Naive thymus-derived CD8-positive, alpha-beta T cell (primary cell): ENCODE measurements at places on chromosomes 5 and 9. TPM values are rescaled to one million over a fixed set of nuclear protein-coding genes. Genes with fewer than 3 reads are reported as not detected.

BNC2 gene
- not detected for polyA plus RNA-seq

DNA sequence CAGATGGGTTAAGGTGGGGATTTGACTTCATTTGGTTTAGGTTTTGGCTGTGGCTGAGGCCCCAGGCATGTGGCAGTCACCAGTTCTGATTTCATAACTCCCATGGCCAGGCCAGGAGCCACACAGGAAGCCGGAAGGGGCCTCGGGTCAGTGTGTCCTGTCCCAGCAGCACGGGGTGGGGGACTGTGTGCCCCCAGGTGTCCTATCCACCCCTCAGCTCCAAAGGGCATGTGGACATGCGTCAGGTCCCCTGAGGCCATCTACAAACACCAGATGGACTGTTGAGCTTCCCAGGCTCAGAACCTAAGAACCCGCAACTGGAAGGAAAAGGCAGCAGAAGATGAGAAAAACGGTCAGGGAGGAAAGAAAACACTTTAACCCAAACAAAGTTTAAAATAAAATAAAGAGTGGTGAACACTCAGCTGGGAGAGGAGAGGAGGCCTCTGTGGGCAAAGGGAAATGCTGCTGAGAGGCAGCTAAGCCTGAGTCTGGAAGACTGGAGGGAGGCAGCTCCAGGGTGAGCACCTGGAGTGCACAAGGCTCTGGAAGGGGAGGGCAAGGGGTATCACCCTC is 260.8 kb downstream of the AUH start:
- peaks cover 28% of the 10 kb centered on the region for H3K4me1 ChIP-seq
- H3K27me3 ChIP-seq: peaks cover 6% of the 10 kb centered on the region
- H3K27ac ChIP-seq: no peak overlapping the region
- H3K4me3 ChIP-seq: peak overlapping the region; percentile 63
- H3K36me3 ChIP-seq: peaks cover 2% of the 10 kb centered on the region

MSH3 gene
- 12.5 TPM for polyA plus RNA-seq

DNA sequence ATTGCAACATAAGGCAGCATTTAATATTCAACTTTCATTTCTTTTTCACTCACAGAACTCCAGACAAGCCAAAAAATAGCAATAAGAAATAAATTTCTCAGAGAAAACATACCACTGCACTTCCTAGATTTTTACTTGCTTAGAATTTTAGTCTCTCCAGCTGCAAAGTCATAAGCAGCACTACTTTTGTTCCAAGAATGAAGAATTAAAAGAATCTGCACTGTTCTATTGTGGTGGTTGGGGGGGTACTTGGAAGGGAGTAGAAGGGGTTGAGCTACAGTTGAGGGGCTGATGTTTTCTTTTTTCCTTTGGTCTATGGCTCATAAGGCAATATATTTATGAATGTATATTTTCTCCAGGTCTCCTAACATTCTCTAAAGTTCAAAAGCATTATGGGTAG is 144.5 kb downstream of the KIAA0825 start:
- peaks cover 5% of the 10 kb centered on the region for H3K36me3 ChIP-seq
- H3K4me1 ChIP-seq: no peaks in the 10 kb centered on the region
- H3K27ac ChIP-seq: no peak overlapping the region
- H3K4me3 ChIP-seq: no peak overlapping the region
- no peaks in the 10 kb centered on the region for H3K27me3 ChIP-seq
- DNase-seq: no peak

- no peaks in the 10 kb centered on the region for H3K36me3 ChIP-seq
- no peak for DNase-seq
- no peaks in the 10 kb centered on the region for H3K27me3 ChIP-seq
- H3K4me3 ChIP-seq: no peak overlapping the region
- no peaks in the 10 kb centered on the region for H3K4me1 ChIP-seq
- H3K27ac ChIP-seq: no peak overlapping the region
Measured at GRCh38 chr5:164672931-164673694, 1167.7 kb downstream of the MAT2B start.

DNA sequence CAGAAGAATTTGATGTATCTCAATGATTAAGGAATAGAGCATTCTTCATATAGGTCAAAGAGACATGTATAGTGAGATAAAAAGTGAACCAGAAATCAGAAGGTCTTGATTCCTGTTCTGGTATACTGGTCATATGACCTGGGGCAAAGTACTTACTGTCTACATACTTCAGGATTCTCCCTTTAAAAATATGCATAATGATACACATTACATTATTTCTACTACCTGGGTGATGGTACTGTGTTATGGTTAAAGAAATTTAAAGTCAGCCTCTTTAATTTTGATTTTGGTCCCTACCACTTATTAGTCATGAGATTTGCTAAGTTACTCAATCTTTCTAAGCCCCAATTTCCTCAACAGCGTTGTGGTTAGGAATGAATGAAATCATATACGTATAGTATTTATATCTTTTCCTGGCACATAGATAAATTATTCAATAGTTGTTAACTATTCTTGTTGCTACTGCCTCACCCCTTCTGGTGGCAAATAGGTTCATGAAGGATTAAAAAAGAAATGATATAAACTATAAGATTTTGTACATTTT is 984.1 kb downstream of the TLE4 start:
- H3K27ac ChIP-seq: no peak overlapping the region
- H3K4me3 ChIP-seq: no peak overlapping the region
- DNase-seq: no peak

SLC6A3 gene
- not detected for polyA plus RNA-seq

DNA sequence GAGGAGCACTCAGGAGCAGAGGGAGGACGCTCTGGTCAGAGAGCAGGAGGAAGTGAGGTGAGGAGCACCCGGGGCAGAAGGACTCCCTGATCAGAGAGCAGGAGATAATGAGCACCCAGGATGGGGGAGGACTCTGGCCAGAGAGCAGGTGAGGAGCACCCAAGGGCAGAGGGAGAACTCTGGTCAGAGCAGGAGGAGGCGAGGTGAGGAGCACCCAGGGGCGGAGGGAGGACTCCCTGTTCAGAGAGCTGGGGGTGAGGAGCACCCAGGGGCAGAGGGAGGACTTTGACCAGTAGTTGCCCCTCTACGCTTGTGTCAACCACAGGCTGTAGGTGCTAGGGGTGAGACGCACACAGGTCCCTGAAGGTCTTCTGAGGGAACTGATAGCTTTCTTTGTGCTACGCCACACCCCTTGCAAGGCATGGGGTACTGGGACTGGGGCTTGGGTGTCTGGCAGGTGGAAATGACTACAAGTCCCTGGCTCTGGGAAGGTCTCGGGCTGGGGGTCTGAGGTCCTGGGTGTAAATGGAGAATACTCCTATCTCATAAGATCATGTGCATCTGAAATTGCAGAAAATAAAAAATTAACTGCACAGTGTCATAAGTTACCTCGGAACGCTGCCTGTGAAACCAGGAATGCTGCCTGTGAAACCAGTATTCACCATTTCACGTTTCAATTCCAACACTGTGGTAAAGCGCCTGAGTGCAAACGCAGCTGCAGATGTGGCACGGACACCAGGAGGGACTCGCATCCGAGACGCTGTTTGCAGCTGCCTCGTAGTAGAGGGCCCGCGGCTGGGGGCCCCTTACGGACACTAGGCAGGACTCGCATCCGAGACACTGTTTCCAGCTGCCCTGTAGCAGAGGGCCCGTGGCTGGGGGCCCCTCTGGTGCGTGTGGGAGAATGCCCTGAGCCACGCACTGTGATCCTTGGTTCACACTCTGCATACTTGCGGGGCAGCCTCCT is 27.0 kb upstream of the SLC6A3 start:
- no peak overlapping the region for H3K4me3 ChIP-seq
- peak overlapping the region; percentile 83 for H3K27ac ChIP-seq
- peaks cover 32% of the 10 kb centered on the region for H3K36me3 ChIP-seq
- no peaks in the 10 kb centered on the region for H3K4me1 ChIP-seq
- no peaks in the 10 kb centered on the region for H3K27me3 ChIP-seq
- DNase-seq: no peak

ARAP3 gene
- not detected for polyA plus RNA-seq

IFNB1 gene
- not detected for polyA plus RNA-seq

FIBCD1 gene
- polyA plus RNA-seq: not detected

DNA sequence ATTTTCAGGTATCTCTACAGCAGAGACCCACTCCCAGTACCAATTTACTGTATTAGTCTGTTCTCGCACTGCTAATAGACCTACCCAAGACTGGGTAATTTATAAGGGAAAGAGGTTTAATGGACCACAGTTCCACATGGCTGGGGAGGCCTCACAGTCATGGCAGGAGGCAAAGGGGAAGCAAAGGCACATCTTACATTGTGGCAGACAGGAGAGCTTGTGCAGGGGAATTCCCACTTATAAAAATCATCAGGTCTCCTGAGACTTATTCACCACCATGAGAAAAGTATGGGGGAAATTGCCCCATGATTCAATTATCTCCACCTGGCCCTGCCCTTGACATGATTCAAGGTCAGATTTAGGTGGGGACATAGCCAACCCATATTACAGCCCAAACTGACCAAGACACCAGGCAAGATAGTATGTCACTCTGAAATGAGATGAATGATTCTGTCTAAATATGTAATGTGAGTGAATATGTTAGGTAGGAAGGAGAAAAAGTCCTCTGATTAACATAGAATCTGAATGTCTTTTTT is 182.5 kb upstream of the CDH12 start:
- no peak for DNase-seq
- no peaks in the 10 kb centered on the region for H3K27me3 ChIP-seq
- no peaks in the 10 kb centered on the region for H3K4me1 ChIP-seq
- H3K36me3 ChIP-seq: no peaks in the 10 kb centered on the region

DNA sequence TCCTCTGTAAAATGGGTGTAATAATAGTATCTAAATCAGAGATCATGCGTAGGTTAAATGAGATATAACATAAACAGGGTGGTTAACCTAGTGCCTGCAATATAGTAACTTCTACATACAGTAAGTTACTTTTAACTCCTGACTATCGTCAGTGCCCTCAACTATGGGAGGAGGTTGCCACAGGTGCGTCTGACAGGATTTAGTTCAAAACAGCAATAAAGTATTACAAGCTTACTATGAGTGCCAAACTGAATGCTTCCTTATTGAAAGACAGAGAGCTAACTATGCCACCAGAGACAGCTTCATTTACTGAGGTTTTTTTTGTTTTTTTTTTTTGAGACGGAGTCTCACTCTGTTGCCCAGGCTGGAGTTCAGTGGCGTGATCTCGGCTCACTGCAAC is 209.0 kb downstream of the ADAMTSL1 start:
- no peak for DNase-seq
- H3K36me3 ChIP-seq: no peaks in the 10 kb centered on the region
- H3K27me3 ChIP-seq: peaks cover 2% of the 10 kb centered on the region
- no peak overlapping the region for H3K4me3 ChIP-seq
- no peak overlapping the region for H3K27ac ChIP-seq

DNA sequence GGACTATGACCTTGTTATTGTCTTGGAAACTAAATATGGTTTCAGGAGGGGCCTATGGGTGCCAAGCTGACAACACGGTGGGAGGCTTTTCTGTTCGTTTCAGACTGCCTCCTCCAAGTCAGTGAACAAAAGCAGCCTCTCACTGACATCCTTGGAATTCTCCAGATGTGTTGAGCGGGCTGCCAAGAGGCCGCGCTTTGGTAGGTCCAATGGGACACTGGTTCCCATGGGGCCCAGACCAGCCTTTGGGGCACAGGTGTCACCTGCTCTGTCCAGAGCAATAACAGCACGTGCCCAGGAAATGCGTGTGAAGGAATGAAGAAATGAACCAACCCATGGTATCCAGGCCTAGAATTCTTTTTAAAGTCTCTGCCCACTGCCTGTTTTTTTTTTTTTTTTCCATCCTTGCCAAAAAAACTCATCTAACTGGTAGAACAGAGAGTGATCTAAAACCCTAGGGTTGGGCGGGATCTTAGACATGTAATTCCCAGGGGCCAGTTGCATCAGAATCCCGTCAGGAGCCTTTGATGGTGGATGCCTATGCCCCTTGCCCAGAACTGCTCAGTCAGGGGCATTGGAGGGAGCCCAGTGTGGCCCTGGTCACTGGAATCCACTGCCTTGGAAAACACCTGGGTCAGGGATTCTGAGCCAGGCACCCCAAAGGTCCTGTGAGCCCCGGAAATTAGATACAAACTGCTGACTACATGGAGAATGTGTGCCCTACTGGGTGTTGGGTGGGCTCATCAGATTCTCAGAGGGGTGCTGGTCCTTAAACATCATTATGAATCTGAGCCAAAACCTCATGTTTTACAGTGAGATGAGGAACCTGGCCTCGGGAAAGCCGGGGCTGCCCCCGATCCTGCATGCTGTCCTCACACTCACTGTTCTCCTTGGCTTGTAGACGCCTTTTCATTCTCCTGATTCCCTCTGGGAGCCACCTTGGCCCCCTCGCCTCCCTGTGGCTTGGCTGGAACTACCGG is 60.1 kb downstream of the GTF3C4 start:
- H3K27ac ChIP-seq: no peak overlapping the region
- H3K4me3 ChIP-seq: no peak overlapping the region
- no peaks in the 10 kb centered on the region for H3K4me1 ChIP-seq

GRCh38 chr9:25994605-25995004 is 316.4 kb upstream of the TUSC1 start:
- no peaks in the 10 kb centered on the region for H3K36me3 ChIP-seq
- no peak overlapping the region for H3K27ac ChIP-seq
- no peaks in the 10 kb centered on the region for H3K4me1 ChIP-seq

GRCh38 chr5:79595086-79595485 is 17.2 kb upstream of the TENT2 start:
- no peaks in the 10 kb centered on the region for H3K4me1 ChIP-seq
- no peak for DNase-seq
- H3K36me3 ChIP-seq: peaks cover 2% of the 10 kb centered on the region

- H3K4me1 ChIP-seq: no peaks in the 10 kb centered on the region
- no peaks in the 10 kb centered on the region for H3K36me3 ChIP-seq
- H3K4me3 ChIP-seq: no peak overlapping the region
- no peak for DNase-seq
- H3K27ac ChIP-seq: no peak overlapping the region
Measured at GRCh38 chr5:121533814-121534213, 317.9 kb upstream of the FTMT start.

- H3K36me3 ChIP-seq: no peaks in the 10 kb centered on the region
- no peak for DNase-seq
- H3K27ac ChIP-seq: no peak overlapping the region
Measured at GRCh38 chr5:158792976-158793375, 306.7 kb downstream of the EBF1 start.

GRCh38 chr9:101126556-101126955 is 98.0 kb downstream of the PLPPR1 start:
- no peaks in the 10 kb centered on the region for H3K27me3 ChIP-seq
- H3K36me3 ChIP-seq: no peaks in the 10 kb centered on the region
- no peaks in the 10 kb centered on the region for H3K4me1 ChIP-seq
- no peak overlapping the region for H3K27ac ChIP-seq
- H3K4me3 ChIP-seq: no peak overlapping the region

GRCh38 chr9:72458153-72458552 is 63.3 kb upstream of the TMC1 start:
- H3K27me3 ChIP-seq: no peaks in the 10 kb centered on the region
- H3K27ac ChIP-seq: no peak overlapping the region
- peaks cover 9% of the 10 kb centered on the region for H3K4me1 ChIP-seq
- no peak overlapping the region for H3K4me3 ChIP-seq
- no peak for DNase-seq

DNA sequence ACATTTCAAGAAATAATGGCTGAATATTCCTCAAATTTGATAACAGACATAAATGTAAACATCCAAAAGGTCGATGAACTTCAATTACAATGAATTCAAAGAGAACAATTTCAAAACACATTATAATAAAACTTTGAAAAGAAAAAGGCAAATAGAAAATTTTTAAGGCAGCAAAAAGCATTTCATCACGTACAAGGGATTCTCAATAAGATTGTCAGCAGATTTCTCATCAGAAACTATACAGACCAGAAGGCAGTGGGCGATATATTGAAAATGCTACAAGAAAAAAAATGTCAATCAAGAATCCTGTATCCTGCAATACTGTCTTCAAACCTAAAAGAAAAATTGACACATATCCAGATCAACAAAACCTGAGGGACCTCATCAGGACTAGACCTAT is 62.0 kb downstream of the EDIL3 start:
- no peak overlapping the region for H3K27ac ChIP-seq
- H3K4me1 ChIP-seq: no peaks in the 10 kb centered on the region
- no peaks in the 10 kb centered on the region for H3K27me3 ChIP-seq
- DNase-seq: no peak
- H3K36me3 ChIP-seq: peaks cover 4% of the 10 kb centered on the region
